ENCODE measurements at places on chromosomes 4 and X.
A peak's percentile ranks its signal among the peaks of the same experiment; 100 is the strongest.

GRCh38 chrX:10197279-10198210 is 40.8 kb downstream of the CLCN4 start:
- DNase-seq = no peak

GRCh38 chrX:46611658-46612362 is 38.2 kb downstream of the CHST7 start:
- no peak for DNase-seq

DNA sequence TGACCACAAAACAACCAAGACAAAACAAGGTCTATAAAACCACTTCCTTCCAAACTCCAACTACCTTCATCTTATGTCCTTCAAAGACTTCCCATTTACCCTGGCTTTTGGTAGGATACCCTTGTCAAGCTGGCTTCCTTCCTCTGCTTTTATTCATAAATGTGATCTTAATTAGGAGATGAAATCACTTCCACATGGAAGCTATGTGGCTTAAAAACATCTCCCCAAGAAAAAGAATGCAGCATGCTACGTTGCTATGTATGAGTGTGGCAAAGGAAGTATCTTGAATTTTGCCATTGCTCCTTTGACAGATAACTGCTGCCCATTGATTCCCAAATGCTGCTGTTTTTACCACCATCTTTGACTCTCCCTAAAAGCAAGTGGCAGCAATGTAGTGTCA is 46.4 kb upstream of the VEGFD start:
- no peak for DNase-seq

DNA sequence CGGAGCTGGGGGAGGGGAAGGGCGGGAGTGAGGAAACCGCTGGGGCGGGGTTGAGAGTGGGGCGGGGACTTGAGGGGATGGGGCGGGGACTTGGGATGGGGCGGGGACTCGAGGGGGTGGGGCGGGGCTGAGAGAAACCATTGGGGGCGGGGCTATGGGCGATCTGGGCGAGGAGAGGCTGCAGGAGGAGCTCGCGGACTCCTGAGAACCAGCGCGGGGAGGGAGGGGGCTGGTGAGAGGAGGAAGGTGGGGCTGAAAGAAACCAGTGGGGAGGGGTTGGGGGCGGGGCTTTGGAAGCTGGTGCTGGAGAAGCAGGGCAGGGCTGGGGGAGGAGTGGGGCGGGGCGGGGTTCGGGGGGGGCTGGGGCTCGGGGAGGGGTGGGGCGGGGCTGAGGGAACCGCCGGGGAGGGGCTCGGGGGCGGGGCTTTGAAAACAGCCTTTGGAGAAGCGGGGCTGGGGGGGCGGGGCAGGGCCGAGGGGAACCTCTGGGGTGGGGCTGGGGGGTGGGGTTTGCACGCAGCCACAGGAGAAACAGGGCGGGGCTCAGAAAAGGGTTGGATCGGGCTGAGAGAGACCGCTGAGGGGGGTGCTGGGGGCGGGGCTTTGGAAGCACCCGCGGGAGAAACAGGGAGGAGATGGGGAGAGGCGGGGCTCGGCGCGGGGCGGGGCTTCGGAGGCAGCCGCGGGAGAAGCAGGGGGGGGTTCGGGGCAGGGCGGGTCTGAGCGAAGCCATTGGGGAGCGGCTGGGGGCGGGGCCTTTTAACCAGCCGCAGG is 777 bp upstream of the EOLA2 start:
- peak; percentile 97 for DNase-seq

DNA sequence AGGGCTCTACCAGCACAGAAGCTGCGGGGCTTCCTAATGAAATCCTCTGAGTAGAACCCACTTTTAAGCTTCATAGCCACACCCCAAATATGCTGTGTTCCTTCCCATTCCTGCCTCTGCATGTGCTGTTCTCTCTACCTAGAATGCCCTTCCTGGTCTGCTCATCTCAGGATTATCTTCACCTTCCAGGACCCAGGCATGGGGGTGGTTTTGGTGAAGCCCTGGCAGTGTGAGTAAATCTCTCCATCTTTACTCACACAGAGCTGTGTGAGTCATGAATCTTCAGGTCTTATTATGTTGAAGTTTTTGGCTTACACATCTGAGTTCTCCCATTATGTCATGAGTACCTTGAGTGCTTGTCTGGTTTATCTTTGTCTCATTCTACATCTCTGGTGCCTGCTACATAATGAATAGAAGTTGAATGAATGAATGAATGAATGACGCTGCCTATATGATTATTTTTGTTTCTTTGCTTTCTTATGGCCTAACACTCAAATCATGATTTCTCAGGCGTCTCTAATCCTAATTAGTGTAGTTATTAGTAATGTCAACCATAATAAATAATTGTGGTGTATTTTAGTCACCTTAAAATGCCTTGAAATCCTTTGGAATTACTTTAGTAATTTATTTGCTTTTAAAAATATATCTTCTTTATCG is 41.9 kb downstream of the HADH start:
- no peak for DNase-seq

DNA sequence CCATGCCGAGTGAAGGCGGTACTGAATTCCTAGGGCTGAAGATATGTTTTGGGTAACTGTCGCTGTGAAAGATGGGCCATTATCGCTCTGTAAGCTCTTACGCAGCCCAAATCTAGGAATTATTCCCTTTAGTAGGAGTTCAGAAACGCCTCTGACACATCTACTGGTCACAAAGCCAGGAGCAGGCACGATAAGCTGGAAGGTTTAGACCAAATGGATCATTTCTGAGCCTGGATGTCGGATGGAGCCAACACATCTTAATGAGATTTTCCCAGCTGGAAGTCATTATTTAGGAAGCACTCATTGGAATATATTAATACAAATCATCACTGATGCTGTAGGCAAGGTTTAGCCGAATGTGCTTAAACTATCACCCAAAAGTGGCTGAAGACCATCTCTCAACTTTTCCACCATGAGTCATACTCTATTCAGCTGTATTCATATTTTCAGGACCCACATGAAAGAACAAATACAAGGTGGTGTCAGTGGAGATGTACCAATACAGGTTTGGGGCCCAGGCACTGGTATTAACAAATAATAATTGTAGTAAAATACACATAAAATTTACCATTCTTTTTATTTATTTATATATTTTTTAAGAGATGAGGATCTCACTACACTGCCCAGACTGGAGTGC is 34.2 kb upstream of the ATRX start:
- DNase-seq = no peak

- no peak for DNase-seq
These were observed 85.4 kb downstream of the TIGD2 start for GRCh38 chr4:89196745-89197144.

DNA sequence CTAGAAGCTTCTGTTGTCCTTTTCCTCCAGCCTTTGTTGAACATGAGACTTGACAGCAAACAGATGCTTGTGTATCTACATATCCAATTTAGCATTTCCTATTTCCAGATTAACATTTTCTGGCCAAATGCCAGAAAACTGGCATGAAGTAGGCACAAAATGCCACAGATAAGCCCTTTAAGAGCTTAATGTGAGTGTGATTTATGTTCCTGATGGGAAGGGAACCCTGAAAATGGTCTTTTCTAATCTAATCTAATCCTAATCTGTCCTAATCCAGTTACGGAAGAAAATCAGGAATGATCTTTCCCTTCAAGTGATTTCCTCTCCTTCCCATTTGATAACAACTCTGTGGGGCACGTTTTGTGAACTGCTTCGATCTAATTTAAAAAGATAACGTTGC is 133.0 kb upstream of the C1QTNF7 start:
- no peak for DNase-seq

DNA sequence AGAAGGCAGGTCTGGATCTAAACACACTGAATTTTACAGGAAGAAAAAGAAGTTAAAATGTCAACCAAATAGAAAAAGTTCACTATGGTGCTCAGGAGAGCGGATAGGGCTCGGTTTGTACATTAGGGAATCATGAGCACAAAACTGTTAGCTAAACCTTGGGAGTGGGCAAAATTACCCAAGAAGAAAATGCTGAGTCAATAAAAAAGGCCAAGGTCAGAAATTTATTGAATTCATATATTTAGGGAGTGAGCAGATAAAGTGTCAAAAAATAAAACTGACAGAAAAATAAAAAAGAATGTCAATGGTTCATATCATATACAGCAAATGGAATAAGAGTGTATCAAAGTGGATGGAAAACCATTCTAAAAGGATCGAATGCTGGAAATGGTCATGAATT is 452.5 kb upstream of the SMIM31 start:
- no peak for DNase-seq

- peak; percentile 6 for DNase-seq
These were observed 24.8 kb upstream of the AFAP1 start for GRCh38 chr4:7964459-7964858.

DNA sequence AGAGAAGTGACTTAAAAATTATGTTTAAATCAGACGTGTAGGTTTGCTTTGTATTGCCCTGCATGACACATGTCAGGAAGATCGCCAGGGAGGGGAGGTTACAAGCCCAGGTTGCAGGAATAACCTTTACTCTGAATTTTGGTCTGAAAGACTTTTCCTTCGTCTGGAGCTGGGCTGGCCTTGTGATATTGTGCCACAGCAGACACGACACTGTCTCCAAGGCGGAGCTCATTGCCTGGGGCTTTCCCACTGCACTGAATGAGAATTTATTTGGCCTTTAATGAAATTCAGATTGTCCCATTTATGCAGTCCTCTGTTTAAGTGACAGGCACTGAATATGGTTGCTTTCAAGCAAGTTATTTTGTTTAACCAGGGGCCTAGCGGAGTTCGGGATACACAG is 45.1 kb downstream of the RHOH start:
- DNase-seq = no peak

- no peak for DNase-seq
These were observed at the start of gene GPM6B for GRCh38 chrX:13816643-13817627. Gene GPM6B, minus strand, starts transcription at chrX:13817093. Its CDS starts 189 bp downstream, at chrX:13816904.

DNA sequence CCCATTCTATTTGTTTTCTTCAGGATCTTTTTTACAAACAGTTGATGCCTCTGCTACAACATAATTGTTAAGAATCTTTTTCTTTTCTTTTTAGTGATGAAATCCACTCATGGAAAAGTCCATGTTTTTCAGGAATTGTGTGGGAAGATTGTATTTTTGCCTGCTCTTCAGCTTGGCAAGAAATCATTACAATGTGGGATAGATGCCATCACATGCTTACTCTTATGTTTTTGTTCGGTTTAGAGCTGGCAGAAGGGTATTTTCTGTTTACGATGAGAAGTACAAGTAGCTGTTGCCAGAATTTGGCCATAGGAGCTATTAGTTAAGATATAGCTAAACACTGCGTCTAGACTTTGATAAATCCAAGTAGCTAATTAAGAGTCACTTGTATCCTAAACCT is 2585.3 kb downstream of the ARAP2 start:
- no peak for DNase-seq

DNA sequence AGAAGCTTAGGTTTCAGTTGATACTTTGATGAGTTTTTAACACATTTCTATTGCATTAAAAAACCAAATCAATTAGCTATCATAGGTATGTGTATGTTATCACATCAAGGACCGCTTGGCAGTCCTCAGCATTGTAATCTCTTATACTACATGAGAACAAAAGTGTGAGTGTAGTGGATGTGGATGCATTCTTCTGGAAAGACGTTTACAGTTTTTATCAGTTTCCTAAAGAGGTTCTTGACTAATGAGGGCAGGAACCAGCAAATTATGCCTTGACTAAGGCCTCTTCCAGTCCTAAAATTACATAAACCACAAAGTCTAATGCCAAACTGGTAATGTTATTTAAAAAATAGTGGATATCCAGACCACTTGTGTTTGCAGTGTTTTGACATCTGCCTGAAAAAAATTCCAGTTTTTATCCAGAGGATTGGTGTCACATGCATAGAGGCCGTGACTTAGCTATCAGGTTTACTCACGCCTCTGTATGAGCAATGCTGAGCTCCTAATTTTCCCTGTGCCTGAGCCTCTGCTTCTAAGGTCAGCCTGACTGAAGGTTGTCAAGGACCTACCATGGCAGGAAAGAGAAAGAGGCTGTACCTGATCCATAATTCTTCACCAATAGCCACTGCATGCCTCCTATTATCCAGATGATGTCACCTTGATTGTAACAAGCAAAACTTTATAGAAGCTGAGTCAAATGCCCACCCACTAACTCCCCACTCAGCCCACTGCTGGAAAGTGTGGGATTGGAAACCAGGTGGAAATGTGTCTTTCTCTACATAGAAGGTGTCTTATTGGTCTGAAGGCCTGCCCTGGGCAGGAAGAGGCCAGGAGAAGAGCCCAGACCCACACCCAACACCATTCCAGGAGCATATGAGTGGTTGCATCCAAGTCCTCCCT is 68.7 kb downstream of the ENPP6 start:
- no peak for DNase-seq

- DNase-seq = peak; percentile 12
These were observed 22.2 kb downstream of the PSAPL1 start for GRCh38 chr4:7412554-7412912.

GRCh38 chr4:52105276-52105675 is 54.2 kb downstream of the SPATA18 start:
- DNase-seq = no peak

DNA sequence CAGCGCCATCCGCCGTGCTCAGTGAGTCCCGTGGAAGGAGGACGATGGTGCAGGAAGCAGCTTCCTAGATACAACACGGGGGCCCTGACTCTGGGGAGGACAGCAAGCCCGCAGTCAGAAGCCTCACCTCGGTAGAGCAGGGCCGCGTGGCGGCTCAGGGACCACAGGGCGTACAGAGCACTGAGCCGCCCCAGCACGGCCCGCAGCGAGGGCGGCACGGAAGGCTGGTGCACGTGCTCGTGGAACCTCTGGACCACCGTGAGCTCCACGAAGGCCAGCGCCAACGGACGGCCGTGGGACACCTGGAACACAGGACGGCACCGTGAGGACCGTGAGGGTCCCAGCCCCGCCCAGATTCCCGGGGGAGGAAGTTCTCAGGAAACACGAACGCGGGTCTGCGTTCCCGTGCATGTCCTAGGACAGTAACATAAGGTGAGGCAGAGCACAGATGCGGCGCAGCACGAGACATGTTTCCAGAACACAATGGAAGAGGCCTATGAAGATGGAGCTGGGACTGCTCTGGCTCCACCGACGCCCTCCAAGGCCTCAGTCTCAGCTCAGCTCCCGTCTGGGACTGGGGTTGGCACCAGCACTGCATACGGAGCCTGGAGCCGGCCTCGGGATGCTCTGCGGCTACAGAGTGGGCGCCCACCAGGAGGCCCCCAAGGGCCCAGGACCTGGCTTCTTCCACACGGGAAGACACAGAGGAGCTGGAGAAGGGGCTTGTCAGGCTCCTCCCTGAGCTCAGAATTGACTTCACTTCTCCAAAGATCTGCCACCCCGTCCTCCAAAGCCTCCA is 65.5 kb downstream of the ACOX3 start:
- DNase-seq = no peak

GRCh38 chr4:134024251-134024650 is 177.3 kb downstream of the PABPC4L start:
- DNase-seq = no peak

DNA sequence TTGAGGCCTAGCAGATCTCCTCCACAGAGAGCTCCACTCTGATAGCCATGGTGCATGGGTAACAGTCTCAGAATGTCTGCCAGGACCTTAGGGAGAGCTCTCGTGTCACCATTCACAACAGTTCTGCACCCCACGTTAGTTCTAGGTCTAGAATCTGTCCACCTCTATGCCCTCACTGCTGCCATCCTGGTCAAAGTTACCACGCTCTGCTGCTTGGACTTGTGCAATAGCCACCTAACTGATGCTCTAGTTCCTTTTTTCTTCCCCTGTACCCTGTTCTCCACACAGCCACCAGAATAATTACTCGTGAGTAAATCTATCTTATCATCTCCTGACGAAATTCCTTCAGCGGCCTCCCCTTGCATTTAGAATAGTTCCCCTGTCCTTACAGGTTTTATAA is 268.8 kb upstream of the GATB start:
- no peak for DNase-seq

- DNase-seq = no peak
These were observed 470.8 kb downstream of the NKX6-1 start for GRCh38 chr4:84028340-84028739.

Measured in left hindlimb (tissue), 1 donor.